Activated naive CD4-positive, alpha-beta T cell treated with anti-CD3 and anti-CD28 coated beads for 36 hours (primary cell): ENCODE measurements at places on chromosomes 13 and 19. TPM values are rescaled to one million over a fixed set of nuclear protein-coding genes. Genes with fewer than 3 reads are reported as not detected.
A peak's percentile ranks its signal among the peaks of the same experiment; 100 is the strongest.

The OR10H5 gene
- not detected for total RNA-seq

DNA sequence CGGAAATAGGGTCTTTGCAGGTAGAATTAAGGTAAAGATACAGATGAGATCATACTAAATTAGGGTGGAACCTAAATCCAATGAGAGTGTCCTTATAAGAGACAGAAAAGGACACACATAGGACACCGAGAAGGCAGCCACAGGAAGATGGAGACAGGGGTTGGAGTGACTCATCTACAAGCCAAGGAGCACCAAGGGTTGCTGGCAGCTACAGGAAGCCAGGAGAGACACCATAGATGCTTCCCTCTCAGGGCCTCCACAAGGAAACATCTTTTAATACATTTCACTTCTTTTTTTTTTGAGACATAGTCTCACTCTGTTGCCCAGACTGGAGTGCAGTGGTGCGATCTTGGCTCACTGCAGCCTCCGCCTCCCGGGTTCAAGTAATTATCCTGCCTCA lies 10.1 kb downstream of the TMEM143 start:
- peaks cover 4% of the 10 kb centered on the region for H3K36me3 ChIP-seq
- H3K27ac ChIP-seq = no peak overlapping the region
- DNase-seq = no peak
- no peaks in the 10 kb centered on the region for H3K27me3 ChIP-seq

- DNase-seq = no peak
- no peaks in the 10 kb centered on the region for H3K4me1 ChIP-seq
- no peak overlapping the region for H3K4me3 ChIP-seq
- no peaks in the 10 kb centered on the region for H3K36me3 ChIP-seq
- no peaks in the 10 kb centered on the region for H3K27me3 ChIP-seq
Observed at GRCh38 chr13:71374471-71375049, 492.4 kb downstream of the DACH1 start.

DNA sequence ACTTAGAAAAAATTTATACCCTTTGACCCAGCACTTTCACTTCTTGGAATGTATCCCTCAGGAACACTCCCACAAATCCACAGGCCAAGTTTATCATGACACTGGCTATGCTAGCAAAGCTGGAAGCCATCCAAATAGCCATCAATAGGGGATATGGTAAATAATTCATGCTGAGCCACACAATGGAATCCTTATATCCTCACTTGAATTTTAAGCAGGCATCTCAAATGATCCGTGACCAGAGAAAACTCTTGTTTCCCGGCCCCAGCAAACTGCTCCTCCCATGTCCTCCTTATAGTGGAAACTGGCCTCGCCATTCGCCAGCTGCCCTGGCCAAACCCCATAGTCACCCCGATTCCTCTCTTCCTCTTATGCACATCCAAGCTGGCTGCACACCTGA lies 37.6 kb downstream of the GRIK5 start:
- no peak overlapping the region for H3K27ac ChIP-seq
- no peaks in the 10 kb centered on the region for H3K4me1 ChIP-seq
- no peak overlapping the region for H3K4me3 ChIP-seq

The C19orf33 gene
- total RNA-seq = not detected

The RHPN2 gene
- 3.1 TPM for total RNA-seq

DNA sequence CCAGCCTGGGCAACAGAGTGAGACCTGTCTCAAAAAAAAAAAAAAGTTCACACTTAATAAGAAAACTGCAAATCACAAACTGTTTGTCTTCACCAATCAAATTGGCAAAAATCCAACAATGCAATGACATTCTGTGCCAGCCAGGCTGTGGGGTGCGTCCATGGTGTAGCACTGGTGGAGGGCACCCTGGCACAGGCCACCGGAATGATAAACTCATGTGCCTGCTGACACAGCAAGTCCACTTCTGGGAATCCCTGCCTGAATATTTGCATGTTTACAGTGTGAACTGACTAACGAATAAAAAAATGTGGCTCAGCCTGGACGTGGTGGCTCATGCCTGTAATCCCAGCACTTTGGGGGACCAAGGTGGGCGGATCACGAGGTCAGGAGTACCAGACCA lies 1.6 kb upstream of the LRRC25 start:
- no peak overlapping the region for H3K4me3 ChIP-seq
- no peak for DNase-seq
- H3K27ac ChIP-seq = no peak overlapping the region
- H3K27me3 ChIP-seq = peaks cover 8% of the 10 kb centered on the region

GRCh38 chr13:96216543-96216942 lies 126.6 kb downstream of the HS6ST3 start:
- no peak overlapping the region for H3K27ac ChIP-seq
- no peaks in the 10 kb centered on the region for H3K4me1 ChIP-seq
- no peaks in the 10 kb centered on the region for H3K36me3 ChIP-seq
- no peak overlapping the region for H3K4me3 ChIP-seq
- DNase-seq = no peak

GRCh38 chr19:870963-871401 lies 11.5 kb downstream of the CFD start:
- H3K27me3 ChIP-seq = no peaks in the 10 kb centered on the region
- no peak for DNase-seq
- peaks cover 6% of the 10 kb centered on the region for H3K36me3 ChIP-seq
- H3K4me1 ChIP-seq = peaks cover 8% of the 10 kb centered on the region
- H3K27ac ChIP-seq = no peak overlapping the region

- H3K27ac ChIP-seq = peak overlapping the region; percentile 84
- H3K36me3 ChIP-seq = peaks cover 26% of the 10 kb centered on the region
- peaks cover 6% of the 10 kb centered on the region for H3K27me3 ChIP-seq
- DNase-seq = no peak
- H3K4me3 ChIP-seq = no peak overlapping the region
Observed at GRCh38 chr19:34474233-34474989, 7.1 kb upstream of the WTIP start.

DNA sequence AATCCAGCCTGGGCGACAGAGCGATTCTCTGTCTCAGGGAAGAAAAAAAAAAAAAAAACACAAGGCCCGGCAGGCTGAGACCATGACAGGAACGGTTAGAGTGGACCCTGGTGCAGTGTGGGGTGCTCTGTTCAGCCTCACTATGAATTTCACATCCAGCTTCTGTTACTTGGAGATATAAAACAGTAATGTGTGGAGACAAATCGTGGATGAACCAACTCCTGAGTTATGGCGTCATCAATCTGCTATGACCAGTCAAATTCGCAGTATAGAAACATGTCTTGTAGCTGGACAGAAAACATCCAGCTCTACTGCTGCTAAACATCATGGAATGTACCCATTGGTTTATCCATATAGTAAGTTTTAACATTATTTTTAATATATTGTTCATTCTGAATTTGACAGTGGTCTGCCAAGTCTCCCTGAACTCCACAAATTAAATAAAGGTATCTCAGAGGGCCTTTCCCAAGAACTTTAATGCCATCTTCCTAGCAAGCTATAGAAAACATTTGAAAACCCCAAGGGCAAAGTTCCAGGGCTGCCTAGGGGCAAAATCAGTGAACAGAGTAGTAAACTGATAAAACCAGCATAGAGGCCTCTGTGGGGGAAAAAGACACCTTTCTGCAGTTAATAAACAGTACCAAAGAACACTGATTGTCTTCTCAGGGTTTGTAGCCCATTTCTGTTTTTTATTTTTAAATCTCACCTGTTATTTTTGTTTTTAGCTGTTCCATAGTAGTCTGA lies 75.8 kb downstream of the LRCH1 start:
- no peak overlapping the region for H3K27ac ChIP-seq
- H3K36me3 ChIP-seq = no peaks in the 10 kb centered on the region

DNA sequence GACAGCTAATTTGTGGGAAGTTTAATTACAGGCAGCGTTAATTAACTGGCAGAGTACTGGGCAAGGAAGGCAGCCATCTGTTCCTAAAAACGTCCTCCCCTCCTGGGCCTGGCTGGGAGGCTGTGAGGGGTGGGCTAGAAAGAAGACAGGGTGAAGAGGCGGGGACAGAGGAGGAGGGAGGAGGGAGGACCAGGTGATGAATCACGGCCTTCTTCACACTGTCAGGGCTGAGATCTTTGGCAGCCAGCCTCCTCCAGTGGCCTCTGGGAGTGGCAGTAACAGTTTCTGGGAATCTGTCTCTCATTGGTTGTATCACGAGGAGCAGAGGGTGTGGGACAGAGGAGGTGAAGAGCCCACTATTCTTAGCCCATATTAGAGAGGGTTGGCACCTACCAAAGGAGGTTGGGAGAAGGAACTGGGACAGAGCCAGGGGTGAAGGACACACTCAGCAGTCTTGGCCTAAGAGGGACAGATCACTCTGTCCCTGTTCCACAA lies 9.6 kb upstream of the ZNRF4 start:
- DNase-seq = no peak
- no peaks in the 10 kb centered on the region for H3K36me3 ChIP-seq
- no peaks in the 10 kb centered on the region for H3K4me1 ChIP-seq
- H3K27me3 ChIP-seq = peaks cover 25% of the 10 kb centered on the region

The PDX1 gene
- total RNA-seq = not detected

GRCh38 chr13:46086985-46087384 lies 17.8 kb downstream of the CPB2 start:
- no peaks in the 10 kb centered on the region for H3K4me1 ChIP-seq
- H3K27me3 ChIP-seq = peaks cover under 1% of the 10 kb centered on the region
- no peak overlapping the region for H3K4me3 ChIP-seq
- no peak overlapping the region for H3K27ac ChIP-seq
- DNase-seq = no peak

The IGFL3 gene
- total RNA-seq = not detected

The B3GNT3 gene
- total RNA-seq = 0.19 TPM
